ENCODE measurements at places on chromosomes 6 and 20.

DNA sequence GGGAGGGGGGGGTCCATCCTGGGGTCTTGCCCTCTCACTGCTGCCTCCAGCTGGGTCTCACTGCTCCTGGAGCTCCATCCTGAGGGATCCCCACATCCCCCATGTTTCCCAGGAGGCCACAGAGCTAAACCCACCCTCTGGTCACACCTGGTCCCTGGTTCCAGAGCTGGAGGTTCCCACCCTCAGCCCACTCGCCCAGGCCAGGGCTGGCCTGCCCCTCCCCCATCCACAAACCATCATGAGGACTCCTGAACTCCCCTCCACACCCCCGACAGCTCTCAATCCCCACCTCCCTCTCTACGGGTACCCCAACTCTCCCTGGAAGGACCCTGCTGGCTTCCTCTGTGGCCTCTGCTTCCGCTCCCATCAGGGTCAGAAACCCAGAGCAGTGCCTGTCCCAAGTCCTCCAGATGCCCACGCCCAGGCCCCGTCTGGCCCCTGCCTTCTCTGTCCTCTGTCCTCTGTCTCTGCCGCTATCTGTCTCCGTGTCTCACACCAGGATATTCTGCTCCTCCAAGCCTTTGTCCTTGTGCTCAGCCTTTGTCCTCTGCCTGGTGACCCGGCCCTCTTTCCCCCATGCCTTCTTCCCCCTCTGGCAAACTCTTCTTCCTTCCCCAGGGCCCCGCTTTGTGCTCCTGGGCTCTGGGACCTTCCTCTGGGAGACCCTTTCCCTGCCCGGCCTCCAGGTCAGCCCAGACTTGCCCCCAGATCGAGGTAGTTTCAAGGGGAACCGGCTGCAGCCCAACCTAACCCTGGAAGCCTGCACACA is 74.0 kb downstream of the SRC start:
- no peak for DNase-seq

DNA sequence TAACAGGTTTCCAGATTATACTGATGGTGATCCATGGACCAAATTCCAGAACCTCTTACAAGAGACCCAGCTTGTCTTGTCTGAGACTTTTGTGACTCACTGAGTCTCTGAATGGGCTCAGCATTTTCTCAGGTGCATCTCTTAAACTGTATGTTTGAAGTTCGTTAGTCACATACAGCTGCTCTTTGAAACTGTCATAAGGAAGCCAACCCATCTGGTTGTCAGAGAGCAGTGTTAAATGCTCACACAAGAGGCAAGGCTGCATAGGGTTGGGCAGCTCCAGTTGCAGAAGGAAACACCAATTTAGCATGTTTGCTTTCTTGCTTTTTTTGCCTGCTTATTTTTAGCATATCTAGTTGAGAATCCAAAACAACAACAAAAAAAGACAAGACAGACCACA is 47.1 kb downstream of the TRIM27 start:
- DNase-seq, result no peak

DNA sequence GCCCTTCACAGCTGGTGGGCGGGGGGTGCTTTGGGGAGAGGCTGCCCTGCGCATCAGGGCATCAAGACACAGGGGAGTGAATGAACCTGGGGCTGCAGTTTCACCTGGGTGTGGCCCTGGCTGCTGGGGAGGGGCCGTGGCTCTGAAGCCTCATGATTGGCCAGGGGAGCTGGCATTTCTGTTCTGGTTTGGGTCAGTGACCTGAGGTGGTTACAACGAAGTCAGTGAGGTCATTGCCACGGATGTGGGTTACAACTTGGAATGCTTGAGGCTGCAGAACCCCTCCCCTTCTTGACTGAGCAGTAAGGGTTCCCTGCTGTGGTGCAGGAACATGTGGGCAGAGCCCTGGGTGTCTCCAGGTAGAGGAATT is 3.0 kb downstream of the TCEA2 start:
- no peak for DNase-seq

DNA sequence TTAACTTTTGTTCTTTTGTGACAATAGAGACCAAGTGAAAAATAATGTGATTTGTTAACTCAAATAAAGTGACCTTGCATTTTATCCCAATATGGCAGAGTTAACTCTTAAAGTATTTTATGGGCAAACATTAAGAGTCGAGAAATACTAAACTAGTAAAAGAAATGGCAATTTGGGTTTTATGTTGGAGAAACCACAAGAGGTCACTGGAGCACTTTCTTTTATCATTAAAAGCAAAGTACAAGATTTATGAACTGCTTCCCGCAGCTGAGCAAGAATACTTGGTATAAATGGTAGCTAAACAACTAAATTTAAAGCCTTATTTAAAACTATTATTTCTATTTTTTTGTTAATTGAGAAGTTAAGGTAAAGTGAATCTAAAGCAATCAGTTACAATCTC is 33.5 kb upstream of the MCM9 start:
- no peak for DNase-seq

DNA sequence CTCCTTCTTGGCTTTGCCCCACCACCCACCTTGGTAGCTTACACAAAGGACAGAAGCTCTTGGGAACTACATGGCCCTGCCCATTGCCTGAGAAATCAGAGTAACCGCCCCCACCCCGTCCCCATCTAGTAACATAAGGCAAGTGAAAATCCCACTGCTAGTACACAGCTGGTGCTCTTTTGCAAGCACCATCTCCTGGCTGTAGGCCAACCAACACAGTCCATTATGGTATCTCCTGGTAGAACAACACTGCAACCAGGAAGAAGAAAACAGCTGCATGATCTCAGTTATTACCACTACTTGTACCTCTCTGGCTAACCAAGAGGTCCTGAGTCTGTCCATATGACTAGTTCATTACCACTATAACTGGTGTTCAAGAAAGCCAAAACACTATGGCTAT is 841.1 kb upstream of the MANEA start:
- no peak for DNase-seq
